Stimulated activated CD4-positive, alpha-beta T cell treated with anti-CD3 and anti-CD28 coated beads, Interleukin-12 subunit alpha, Interleukin-12 subunit beta, amount 100 ng/mL, for 24 hours (primary cell): ENCODE measurements at places on chromosomes 7 and 10.

DNA sequence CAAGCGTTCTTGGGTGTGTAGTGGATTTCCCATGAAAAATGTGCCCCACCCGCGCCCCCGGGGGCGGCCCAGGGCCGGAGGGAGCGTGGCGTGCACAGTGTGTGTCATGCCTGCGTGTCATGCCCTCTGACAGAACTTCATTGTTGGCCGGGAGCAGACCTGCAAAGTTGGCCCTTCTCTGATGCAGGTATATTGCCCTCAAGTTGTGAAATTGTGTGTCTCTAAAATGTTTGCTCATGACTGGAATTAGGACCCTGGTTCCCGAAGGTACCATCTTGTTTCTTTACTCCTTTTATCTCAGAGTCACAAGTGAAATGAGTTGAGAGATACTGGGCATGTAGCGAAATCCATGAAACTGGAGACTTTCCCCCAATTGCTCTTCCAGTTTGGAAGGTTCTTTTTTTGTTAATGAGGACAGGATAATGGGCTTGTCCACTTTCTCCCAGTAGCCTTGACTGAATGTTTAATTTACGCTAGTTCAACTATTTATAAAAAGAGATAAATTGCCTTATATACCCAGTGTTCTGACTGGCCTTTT is 26.2 kb downstream of the ADK start:
- peak; percentile 14 for DNase-seq

DNA sequence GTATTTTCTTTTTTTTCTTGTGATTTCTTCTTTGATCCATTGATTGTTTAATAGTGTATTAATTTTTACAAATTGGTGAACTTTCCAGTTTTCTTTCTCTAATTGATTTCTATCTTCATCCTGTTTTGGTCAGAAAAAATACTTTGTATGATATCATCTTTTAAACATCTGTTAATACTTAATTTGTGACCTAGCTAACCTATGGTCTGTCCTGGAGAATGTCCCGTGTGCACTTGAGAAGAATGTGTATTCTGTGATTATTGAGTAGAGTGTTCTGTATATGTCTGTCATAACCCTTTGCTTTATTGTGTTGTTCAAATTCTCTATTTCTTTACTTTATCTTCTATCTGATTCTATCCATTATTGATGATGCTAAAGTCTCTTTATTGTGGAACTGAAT is 65.8 kb upstream of the ZEB1 start:
- DNase-seq, result no peak

DNA sequence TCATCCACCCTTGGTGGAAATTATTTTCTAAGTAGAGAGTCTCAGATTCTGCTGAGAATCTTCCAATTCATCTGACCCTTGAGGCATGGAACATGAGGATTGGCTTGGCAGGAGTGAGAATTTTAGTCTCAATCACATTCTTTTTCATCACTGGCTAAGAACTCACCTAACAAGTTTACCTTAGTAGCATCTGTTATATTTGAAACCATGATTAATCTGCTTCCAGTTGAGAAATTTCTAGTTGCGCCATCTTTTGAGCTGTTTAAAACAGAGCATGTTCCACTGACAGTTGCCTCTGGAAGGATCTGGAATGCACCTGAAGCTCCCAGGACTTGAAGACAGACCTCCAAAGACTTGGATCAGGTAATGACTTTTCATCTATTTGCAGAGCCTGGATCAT is at the start of gene LIPK:
Gene LIPK (plus strand): TSS at position 292 of the 400 bp plus-strand sequence. CDS start 18,295 bp downstream, outside the sequence.
- DNase-seq, result no peak

GRCh38 chr7:6286486-6286885 is 14.1 kb upstream of the CYTH3 start:
- DNase-seq, result no peak

DNA sequence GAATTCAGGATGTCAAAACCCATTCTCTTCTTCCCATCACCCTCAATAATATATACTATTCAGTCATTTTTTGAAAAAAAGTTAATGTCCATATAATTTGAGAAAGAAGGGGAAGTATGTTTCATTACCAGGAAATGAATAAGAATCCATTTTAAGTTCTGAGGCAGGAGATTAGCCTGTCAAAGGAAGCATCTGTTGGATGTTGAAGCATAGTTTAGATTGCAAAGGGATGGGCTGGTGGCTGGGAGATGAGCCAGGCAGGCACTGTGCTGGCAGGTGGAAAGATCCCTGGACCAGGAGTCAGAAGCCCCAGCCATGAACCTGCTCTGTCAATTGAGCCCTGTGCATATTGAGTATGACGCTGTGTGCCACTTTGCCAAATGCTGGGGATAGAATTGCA is 48.4 kb upstream of the CRTAC1 start:
- no peak for DNase-seq

DNA sequence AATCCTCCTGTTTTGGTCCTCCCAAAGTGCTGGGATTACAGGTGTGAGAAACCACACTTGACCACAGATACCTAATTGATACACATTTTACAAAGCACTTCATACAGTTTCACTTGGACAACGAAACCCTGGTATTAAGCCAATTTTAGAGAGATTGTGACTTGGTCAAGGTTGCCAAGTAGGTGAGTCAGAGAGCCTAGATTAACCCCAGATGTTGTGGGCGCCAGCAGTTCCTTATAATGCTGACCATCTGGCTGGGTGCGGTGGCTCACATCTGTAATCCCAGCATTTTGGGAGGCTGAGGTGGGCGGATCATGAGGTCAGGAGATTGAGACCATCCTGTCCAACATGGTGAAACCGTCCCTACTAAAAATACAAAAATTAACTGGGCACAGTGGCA is 4.9 kb upstream of the PHKG1 start:
- no peak for DNase-seq

GRCh38 chr10:117163954-117164548 is 26.0 kb upstream of the VAX1 start:
- DNase-seq, result no peak

- DNase-seq, result no peak
These were observed 22.1 kb upstream of the LMOD2 start for GRCh38 chr7:123633553-123633952.

- no peak for DNase-seq
These were observed 104.7 kb downstream of the LHPP start for GRCh38 chr10:124566222-124566888.

GRCh38 chr10:43249151-43249961 is 17.5 kb downstream of the RASGEF1A start:
- DNase-seq, result no peak

DNA sequence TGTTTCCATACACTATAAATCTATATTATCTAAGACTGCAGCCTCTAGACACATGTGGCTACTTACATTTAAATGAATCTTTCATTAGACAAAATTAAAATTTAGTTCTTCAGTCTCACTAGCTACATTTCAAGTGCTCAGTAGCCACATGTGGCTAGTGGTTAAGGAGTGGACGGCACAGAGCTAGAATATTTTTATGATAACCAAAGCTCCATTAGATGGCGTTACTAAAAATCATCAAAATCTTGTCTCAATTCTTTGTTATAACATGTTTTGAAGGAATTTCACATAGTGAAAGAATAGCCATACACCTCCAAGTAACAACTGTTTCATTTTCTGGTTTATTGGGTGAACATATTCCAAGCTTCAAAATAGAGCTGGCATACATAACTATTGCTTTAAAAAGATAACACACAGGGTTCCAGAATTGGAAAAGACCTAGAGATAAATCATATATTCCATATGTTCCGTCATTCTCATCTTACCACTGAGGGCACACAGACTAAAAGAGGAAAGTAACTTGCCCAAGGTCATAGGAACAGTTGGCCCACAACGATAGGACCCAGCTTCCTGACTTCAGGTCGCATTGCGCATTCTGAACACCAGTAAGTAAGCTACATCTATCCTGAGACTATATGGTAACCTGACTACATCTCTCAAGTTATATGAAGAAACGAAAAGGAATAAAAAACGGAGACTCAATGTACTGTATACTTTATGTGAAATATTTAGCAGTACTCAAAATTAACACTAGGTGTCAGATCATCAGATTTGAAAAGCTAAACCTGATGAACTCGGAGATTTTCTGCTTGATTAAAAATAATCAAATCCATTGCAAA is 66.6 kb downstream of the CAV1 start:
- no peak for DNase-seq

DNA sequence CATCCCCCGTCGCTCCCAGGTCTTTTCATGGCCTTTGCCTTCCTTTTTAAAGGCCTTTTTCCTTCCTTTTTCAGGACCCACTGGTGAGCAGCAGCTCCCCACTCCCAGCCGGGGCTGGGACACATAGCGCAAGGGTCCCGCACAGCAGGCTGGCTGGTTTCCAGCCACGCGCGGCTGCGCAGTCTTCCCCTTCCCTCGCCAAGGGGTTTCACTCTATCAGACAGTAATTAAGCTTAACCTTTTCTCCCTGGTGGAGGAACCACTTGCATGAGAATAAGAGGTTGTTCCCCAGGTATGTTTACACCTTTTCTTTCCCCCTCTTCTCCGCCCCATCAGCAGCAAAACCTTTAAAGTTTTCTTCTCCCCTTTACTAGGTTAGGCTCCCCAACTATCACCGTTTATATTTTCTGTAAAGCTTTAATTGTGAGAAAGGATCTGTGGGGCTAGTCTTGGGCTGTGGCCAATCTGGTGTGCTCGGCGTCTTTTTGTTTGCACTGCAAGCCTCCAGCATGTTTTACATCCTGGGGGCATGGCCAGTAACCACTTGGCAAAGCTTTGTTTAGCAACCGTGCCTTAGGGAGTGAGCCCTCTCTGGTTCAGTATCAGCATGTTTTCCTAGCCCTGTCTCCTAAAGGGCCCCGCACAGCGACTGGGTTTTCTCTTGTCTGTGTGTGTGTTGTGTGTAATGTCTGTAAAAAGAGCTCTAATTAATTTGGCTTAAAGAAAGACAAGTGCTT is 219.6 kb downstream of the PHF14 start:
- DNase-seq, result no peak
